Effector memory CD8-positive, alpha-beta T cell (primary cell): ENCODE measurements at places on chromosomes 13 and 19.

GRCh38 chr19:56053596-56053995 lies 67.0 kb downstream of the NLRP5 start:
- no peak for DNase-seq

DNA sequence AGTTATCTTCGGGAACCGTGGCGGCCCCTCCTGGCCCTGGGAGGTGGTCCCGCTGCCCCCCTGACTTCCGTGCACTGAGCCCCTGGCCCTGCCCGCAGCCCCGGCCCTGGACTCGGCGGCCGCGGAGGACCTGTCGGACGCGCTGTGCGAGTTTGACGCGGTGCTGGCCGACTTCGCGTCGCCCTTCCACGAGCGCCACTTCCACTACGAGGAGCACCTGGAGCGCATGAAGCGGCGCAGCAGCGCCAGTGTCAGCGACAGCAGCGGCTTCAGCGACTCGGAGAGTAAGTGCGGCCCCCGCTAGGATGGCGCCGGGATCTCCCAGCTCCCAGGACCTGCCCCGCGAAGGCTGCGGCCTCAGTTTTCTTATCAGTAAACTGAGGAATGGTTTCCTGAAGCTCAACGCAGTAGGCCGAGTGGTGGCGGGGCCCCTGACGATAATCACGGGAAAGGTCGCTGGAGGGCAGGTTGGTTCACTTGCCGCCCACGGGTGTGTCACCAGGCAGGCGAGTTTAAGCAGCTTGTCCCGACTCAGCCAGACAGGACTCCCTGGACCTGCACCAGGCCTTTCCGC lies 924 bp downstream of the RGCC start:
- peak; percentile 53 for DNase-seq

- no peak for DNase-seq
These were observed 140.8 kb downstream of the MIPEP start for GRCh38 chr13:23748109-23748990.

DNA sequence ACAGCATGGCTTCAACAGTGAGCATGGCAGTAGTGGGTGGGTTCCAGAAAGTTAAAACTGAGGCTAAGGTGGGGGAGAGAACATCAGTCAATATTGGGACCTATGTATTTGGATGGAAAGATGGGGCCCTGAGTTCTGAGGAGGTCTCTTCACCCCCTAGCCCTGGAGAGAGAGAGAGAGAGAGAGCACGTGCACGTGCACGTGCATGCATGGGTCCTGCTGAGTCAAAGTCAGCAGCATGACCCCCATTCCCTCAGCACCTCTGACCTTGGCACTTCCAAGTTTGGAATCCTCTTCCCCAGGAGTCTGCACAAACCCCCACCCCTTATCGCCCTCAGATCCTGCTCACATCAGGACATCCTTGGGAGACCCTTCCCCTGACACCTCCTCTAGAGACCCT lies 32.5 kb upstream of the CEACAM1 start:
- DNase-seq = no peak

GRCh38 chr13:63851526-63851925 lies 2435.9 kb upstream of the PCDH20 start:
- no peak for DNase-seq

- DNase-seq = no peak
These were observed 114.1 kb downstream of the DACH1 start for GRCh38 chr13:71752775-71753513.

DNA sequence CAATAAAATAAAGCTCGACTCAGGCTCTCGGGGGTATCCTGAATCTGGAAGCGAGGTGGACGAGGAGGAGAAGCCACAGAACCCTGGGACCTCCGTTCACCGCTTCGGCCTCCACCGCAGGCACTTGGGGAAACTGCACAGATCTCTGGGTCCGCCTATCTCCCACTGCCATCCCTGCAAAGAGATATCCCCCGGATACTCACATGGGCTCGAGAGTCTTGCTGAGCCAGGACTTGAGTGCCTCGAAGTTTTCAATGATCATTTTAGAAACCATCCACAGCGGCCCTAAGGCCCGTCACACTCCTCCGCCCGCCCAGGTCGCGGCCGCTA lies 589 bp downstream of the RBM26 start:
- DNase-seq = no peak

DNA sequence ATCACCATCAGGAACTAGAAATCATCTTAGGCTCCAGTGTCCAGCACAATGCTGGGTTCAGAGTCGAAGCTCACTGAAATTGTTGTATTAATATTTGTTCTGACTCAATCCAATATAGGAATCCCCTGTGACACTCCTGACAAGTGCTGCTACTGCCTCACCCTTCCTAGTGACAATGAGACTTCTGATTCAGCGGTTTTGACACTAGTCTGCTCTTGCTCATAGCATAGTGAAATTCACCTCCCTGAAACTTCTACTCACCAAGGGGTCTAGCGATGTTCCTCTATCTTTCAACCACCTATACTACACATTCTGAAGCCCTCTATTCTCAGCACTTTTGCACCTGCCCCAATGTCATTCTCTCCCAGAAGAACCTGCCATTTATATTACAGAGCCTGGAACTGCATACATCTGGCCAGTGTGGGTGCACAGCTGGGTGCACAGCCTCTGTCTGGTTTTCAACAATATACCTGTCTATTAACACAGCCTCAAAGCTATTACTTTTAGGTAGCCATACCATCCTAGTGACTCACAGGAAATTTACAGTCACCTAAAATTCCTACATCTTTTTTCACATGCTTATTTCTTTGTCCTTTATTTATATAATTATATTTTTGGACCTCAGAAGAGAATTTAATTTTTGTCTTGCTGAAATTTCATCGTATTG lies 88.3 kb downstream of the DOCK9 start:
- DNase-seq = no peak

- no peak for DNase-seq
These were observed 324.3 kb downstream of the ZNF536 start for GRCh38 chr19:30696514-30696913.

- DNase-seq = no peak
These were observed 1.8 kb downstream of the CCDC122 start for GRCh38 chr13:43877766-43878165.

DNA sequence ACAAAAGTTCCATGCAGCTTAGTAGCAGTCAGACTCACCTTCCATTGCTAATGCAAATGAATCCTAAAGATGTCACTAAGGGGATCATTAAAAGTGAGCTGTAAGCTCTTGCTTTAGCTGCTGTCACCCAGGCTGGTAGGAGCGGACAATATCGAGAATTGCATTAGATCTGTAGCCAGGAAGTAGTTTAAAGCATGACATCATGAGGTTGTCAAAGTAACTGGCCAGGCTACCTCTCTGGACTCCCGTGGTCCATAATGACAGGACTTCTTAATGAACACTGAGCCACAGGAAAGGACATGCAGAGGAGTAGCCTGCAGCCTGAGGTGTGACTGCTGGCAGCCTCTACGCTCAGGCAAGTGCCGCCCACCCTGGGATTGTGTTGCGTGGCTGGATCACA lies 522.3 kb upstream of the NBEA start:
- no peak for DNase-seq

DNA sequence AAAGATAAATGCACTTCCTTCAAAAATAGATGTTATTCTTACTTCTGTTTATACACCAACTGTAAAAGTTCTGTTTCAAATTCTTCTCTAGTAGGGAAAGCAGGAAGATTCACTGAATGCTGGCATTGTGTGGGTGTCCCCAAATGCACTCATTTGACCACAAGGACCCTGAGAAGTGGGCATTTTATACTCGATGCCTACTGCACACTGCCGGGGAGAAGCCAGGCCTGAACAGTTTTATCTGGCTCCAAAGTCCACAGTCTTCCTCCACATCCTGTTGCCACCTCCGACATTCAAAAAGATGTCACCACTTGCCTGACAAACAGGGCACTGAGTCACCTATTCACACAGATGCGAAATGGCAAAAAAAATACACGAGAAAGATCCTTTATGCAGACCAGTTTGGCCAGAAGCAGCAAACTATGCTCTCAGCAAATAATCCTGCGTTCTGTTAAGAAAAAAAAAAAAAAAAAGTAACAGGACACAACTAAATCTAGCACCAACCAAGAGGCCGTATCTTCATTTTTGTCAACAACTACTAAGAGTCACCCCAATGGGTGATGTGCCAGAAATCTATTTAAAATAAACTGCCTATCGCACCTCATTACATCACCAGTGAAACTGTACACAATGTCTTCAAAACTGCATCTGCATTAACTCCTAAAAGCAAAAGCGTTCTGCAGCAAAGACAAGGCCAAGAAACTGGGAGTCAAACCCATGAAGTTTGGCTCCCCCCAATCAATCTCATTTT lies 6.2 kb downstream of the ZC3H4 start:
- no peak for DNase-seq

GRCh38 chr13:75897386-75897785 lies 261.3 kb downstream of the LMO7 start:
- DNase-seq = no peak
